Muscle of leg (tissue), 16 donors: ENCODE measurements at places on chromosomes 3 and 15. TPM values are rescaled to one million over a fixed set of nuclear protein-coding genes. Genes with fewer than 3 reads are reported as not detected.

DNA sequence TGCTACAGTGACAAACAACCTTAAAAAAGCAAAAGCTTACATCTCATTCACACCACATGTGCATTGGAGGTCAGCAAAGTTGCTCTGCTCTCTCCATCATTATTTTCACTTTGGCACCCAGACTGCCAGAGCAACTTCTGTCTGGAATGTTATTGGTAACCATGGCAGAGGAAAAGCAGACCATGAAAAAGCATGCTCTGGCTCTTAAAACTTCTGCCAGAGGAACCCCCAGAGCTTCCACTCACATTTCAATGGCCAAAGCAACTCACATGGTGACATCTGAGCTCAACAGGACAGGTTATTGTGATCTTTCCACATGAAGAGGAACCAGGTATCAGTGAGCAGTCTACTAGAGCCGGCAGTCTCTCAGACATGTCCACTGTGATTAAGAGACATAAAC, 21.9 kb upstream of the FRMD5 start:
- DNase-seq: no peak

DNA sequence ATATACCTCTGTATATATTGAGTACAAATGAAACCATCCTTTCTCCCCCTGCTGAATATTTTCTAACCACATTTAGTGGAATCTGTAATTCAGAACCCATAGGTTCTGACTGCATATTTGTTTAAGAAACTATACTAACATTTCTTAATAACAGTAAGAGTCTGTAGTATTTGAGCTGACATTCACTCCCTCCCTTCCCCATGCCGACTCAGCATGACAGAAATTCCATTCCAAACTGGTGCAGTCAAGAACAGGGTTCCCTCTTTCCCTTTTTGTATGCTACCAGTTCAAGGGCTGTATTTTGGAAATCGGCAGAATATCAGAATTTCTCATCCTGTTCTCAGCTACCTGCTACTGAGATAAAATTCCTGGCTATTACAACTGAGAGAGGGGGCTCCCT, 796.6 kb upstream of the DPPA4 start:
- no peak for DNase-seq

DNA sequence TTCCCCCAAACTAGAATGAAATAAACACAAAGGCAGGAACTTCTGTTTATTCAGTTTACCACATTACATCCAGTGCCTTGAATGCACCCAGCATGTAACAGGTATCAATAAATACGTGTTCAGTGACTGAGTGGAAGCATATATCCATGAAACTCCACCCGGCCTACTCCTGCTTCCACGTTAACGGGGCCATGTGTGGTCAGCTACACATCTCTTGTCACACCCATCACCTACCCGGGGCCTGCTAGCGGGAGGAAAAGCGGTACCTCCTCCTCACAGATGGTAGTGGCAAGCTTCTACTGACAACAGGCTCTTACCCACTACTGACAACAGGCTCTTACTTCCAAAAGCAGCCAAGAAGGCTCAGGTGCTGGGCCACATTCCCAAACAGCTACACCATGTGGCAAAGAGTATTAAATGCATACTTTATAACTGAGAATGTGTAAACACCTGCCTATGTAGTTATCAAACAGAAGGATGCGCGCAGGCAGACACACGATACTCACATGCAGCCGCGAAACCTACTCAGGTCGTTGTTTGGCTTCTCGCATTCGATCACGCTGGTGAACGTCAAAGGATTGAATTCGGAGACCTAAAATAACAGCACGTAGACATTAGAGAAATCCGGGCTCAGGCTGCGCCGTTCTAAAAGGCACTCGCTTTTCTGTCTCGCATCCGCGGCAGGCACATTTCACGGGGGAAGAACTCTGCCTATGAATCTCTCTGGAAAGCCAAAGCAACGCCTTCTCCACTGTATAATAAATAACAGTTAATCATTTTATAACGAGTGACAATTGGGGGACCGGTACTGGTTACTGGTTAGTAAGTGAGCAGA, 127.4 kb downstream of the ATP10A start:
- DNase-seq: no peak

GHSR gene
- not detected for polyA plus RNA-seq

GRCh38 chr15:71754660-71755059, 55.7 kb upstream of the NR2E3 start:
- no peak for DNase-seq

RETNLB gene
- not detected for polyA plus RNA-seq

DNA sequence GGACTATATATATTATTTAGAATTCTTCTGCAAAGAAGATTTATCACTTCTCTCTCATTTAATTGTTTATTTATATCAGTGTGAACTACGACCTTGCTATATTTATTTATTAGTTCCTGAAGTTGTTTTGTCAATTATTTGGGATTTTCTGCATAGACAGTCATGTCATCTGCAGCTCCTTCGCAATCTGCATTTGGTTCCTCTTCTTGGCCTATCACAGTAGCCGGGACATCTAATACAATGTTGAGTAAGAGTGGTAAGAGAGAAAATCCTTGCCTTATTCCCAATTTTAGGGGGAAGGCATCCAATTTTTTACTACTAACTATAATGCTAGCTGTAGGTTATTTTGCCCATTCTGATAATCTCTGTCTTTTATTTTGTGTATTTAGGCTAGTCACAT, 39.4 kb downstream of the FOXL2 start:
- no peak for DNase-seq

- DNase-seq: peak; percentile 71
Observed at GRCh38 chr3:112303764-112304325, 9.8 kb upstream of the SLC9C1 start.

DNA sequence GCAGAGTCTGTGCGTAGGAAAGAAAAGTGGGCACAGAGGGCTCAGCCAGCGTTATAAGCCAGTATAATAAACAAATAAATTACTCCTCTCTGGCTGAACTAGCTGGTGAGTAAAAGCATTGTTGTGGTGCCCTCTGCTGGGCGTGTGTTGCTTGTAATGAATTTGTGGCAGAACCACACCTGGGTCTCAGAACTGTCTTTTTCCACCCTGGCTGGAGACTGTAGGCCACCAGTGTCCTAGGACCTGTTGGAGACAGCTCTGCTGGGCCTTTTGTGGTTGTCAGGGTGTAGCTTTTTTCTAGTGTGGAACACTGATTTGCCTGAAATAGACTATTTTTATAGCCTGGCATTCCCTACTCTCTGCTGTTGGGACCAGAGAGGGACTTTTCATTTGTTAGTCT, 130.5 kb upstream of the EIF1B start:
- peak; percentile 74 for DNase-seq

DNA sequence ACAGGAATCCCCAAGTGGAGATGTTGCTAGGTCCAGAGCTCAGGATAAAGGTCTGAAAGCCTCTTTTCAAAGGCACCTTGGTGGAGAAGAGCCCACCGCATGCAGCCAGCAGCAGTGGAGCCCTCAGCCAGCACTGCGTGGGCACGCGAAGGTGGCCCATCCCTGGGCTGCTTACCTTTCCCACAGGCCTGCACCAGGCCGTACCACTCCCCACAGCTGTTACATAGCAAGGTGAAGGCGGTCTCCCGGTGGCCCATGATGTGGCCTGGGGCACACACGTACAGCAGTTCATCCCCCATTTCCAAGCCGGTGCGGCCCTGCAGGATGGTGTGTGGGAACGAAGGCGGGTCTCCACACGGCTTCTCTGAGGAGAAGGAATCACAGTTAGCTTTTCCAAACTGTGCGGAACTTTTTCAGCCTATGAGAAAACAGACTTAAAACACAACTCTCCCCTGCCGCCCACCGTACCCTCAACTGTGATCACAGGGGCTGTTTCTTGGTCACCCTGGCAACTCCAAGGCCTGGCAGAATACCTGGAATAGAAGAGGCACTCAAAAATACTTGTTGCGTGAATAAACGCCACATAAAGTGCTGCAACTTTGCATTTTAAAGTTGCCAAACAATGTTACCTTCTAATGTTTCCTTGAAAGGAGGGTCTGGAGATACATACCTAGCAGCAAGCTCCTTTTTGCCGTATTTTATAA, 43.7 kb downstream of the SUSD5 start:
- no peak for DNase-seq

DNA sequence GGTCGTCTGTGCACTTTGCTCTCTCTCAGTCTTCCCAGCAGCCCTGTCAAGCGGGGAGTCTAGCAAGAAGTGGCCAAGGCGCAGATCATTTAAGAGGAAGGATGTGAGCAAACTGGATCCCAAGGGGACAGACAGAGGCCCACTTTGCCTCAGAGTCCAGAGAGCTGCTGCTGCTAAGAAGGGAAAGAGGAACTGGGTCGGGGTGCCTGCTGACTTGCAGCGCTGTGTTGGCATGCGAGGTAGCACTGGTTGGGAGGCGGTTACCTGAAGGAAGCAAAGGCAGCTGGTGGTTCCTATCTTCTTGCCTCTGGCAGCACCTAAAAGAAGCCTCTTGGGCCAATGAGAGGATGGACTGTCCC, 28.1 kb downstream of the SMAD3 start:
- DNase-seq: peak; percentile 81

GRCh38 chr3:29167180-29167579, 113.7 kb upstream of the RBMS3 start:
- no peak for DNase-seq

GRCh38 chr3:31300456-31301443, 232.0 kb upstream of the STT3B start:
- DNase-seq: no peak

HDGFL3 gene
- polyA plus RNA-seq: 65.6 TPM

DNA sequence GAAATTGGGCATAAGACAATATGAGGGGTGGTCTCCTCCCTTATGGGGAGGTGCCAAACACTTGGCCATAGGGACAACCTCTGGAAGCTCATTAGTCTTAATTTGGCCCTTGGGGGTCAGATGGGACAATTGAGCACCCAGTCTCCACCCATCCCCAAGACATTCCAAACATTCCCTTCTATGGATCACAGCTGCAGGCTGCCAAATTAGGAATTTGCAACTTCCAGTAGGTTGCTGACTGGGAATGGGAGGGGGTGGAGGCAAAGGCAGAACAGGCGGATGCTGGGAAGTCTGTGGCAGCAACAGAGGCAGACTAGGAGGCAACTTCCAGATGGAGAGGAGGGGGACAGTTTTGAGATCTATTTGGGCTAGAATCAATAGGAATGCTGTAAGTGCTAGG, 1.4 kb upstream of the PDHB start:
- DNase-seq: peak; percentile 33
